ENCODE measurements at places on chromosomes 4 and X. TPM values are rescaled to one million over a fixed set of nuclear protein-coding genes. Genes with fewer than 3 reads are reported as not detected.

The RIPPLY1 gene
- not detected for total RNA-seq

DNA sequence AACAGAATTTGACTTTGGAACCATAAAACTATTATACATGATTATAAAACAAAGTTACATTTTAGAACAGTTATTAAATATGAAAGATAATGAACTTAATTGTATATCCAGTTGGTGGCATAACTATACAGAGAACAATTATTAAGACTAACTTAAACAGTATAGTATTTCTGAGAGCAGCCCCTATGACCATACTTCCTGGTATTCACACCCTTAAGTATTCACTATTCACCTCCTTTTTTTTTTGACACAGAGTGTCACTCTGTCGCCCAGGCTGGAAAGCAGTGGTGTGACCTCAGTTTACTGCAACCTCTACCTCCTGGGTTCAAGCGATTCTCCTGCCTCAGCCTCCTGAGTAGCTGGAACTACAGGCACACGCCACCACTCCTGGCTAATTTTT is 74.5 kb downstream of the FRYL start:
- DNase-seq: no peak
- H3K4me3 ChIP-seq: no peak overlapping the region
- no peaks in the 10 kb centered on the region for H3K36me3 ChIP-seq
- no peaks in the 10 kb centered on the region for H3K27me3 ChIP-seq
- H3K27ac ChIP-seq: no peak overlapping the region

- H3K4me3 ChIP-seq: no peak overlapping the region
- H3K36me3 ChIP-seq: no peaks in the 10 kb centered on the region
- H3K27me3 ChIP-seq: no peaks in the 10 kb centered on the region
- no peak overlapping the region for H3K27ac ChIP-seq
- no peak for DNase-seq
Measured at GRCh38 chr4:25901030-25901430, 13.0 kb upstream of the SMIM20 start.

DNA sequence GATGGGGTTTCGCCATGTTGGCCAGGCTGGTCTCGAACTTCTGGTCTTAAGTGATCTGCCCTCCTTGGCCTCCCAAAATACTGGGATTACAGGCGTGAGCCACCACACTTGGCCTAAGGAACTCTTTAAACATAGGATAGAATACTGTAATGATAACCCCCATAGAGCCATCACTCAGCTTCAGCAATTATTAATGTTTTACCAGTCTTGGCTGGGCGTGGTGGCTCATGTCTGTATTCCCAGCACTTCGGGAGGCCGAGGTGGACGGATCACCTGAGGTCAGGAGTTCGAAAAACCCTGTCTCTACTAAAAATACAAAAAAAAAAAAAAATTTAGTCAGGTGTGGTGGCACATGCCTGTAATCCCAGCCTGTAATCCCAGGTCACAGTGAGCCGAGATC is 15.1 kb downstream of the EIF2S3 start:
- H3K4me1 ChIP-seq: no peaks in the 10 kb centered on the region
- H3K27me3 ChIP-seq: no peaks in the 10 kb centered on the region
- no peak overlapping the region for H3K27ac ChIP-seq
- H3K4me3 ChIP-seq: no peak overlapping the region
- H3K36me3 ChIP-seq: no peaks in the 10 kb centered on the region
